ENCODE measurements at places on chromosomes 12 and 14.
A peak's percentile ranks its signal among the peaks of the same experiment; 100 is the strongest.

DNA sequence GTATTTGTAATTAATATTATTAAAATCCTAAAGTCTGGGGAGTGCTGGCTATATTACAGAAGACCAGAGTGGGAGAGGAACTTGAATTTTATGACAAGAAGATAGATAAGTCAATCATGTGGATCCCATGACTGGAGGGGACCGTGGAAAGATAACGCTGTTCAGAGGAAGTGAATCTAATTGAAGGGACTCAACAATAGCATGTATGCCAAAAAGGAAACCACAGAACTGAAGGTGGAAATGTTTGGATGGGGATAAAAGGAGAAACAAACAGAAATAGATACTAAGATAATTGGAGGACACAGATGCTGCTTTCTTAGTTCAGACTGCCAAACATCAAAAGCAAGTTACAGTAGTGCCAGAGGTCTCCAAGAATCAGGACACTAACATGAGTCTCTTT is 21.1 kb downstream of the OR6J1 start:
- no peak for DNase-seq

GRCh38 chr14:52926953-52927352 is 23.9 kb downstream of the FERMT2 start:
- DNase-seq = no peak

- no peak for DNase-seq
Observed at GRCh38 chr14:94066089-94066676, 14.8 kb downstream of the DDX24 start.

DNA sequence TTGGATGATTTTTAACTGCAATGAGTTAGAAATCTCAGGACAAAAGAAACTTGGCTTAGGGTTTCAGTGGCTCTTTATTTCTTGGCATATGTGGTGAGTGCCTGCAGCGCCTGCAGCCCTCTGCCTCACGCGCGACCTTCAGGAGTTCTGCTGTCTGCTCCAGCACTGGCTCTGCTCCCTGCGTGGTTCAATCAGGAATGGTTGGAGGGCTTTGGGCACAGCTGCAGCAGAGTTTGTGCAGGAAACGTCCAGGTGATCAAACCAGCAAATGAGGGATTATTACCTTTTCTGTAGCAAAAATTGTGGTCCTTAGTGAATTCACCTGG is 19.8 kb downstream of the PPM1H start:
- no peak for DNase-seq

DNA sequence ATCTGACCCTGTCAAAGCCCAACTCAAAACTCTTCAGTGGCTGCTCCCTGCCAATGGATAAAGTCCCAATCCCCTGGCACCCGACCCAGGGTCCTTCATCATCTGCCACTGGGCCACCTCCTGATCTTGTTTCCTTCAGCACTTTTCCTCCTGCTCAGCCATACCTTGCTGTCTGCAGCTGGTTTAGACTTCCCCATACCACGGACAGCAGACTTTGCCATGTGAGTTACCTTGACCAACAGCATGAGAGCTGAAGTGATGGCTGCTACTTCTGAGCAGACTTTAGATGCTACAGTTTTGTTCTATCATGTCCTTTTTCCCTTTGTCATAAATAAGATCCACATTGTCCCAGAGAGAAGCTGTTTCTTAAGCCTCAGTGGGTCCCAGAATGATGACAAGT is 33.3 kb upstream of the STON2 start:
- DNase-seq = peak; percentile 18

DNA sequence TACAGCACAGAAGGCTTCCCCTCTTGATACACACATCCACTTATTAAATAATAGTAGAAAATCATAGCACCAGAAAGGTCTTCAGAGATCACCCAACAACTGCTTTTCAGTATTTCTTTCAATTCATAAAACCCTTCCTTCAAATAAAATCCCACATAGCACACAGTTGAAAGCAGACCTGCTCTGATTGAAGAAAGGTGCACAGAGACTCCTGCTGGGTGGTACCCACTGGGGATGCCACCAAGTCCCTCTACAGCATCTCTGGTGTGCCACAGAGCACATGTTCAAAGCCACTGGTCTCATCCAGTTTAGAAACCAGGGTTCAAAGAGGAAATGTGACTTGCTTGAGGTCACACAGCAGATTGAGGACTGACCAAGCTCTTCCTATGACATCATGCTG is 427.5 kb downstream of the BCL11B start:
- DNase-seq = no peak

DNA sequence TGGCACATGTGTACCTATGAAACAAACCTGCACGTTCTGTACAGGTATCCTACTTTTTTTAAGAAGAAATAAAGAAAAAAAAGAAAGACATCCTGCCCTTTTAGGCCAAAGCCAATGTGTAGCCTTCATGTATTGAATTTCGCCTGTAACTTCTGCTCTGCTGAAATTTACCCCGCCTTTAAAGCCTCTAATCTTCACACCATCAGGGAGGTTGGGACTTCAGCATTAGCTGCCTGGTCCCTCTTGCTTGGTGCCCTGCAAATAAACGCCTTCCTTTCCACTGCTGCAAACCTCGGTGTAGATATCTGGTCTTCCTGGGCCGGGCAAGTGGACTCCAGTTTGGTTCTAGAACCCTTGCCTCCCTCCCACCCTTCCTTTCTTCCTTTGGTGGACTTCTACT is 2.6 kb upstream of the KRT71 start:
- no peak for DNase-seq

DNA sequence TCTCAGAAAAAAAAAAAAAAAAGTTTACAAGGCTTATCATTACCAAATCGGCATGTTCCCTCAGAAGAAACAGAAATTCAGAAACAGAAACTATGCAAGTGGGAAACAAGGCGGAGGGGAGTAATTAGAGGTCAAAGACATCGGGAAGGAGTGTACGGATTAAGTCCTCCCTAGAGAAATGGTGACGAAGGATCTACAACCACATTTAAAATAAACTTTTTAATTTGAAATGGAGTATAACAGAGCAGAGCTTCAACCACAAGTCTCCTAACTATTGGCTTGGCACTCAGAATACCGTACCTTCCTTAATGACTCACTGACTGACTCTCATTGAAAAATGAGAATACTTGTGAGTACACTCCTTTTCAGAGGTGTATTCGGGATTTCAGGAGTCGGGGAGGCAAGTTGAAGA is 908 bp downstream of the ENTPD5 start:
- DNase-seq = no peak

DNA sequence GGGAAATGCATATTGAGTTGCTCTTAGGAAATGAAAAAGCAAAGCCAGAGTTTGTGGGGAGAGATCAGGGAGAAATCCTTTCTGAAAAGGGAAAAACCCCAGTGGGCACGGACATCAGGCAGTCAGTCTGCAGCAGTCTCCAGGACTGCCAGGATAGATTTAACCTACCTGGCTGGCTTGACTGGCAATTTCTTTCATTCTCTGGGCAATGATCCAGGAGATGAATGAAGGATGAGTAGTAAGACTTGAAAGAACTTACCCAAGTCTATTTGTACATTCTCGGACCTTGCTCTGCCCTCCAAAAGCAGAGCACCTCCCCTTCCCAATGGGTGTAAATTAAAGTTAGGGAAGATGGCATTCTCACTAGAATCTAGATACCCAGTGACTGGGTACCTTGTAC is 42.9 kb downstream of the CMAS start:
- no peak for DNase-seq

DNA sequence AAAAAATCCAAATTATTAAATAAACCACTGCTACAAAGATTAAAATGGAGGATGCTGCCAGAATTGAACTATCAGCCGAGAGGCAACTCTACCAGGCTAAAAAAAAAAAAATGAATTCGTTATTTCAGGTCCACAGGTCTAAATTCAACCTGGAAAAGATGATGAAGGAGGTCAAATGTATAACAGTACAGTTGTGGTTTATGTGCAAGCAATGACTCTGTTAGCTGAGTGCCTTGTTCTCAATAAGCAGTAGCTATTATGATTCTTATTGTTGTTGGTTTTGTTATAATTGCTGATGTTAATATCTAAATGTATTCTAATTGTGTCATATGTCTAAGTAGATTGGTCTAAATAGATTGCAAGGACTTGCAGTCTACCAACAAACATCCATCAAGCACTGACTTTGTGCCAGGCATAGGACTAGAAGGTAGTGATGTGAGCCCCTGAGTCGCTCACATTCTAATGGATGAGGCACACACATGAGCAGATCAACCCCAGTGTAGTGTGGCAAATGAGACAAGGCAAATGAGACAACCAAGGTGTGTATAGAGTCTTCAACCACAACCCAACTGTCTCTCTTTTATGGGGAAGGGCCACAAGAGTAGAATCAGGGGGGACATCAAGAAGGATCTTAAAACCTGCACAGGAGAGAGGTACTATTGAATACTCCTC is 77.0 kb upstream of the PLEKHG7 start:
- no peak for DNase-seq

DNA sequence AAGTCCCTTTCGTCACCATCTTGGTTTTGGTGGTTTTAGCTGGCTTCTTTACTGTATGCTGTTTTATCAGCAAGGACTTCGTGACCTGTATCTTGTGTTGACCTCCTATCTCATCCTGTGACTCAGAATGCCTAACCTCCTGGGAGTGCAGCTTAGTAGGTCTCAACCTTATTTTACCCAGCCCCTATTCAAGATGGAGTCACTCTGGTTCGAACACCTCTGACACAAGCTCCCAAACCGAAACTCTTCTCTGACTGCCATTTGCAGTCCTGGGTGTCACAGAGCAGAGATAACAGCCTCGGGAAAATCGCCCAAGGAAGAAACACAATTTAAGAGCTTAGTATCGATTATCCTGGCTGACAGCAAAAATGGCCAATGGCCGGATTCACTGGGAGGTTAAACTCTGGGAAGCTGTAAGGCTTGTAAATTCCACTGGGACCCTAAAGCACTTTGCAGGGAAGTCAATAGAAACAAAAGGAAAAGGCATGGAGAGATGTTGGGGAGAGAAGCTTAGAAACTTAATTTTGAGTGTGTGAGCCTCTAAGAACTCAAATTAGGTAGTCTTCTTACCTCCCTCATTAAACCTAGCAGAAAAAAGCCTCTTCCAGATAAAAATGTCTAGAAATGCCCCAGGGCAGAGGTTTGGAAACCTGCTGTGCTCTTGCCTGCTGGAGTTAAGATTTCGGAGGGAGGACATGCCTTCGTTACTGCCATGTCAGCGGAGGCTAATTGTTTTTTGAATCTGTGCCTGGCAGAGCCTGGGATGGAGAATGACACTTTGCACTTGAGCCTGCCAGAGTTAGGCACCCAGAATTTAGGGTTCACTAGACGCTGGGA is 56.5 kb upstream of the RPH3A start:
- no peak for DNase-seq

DNA sequence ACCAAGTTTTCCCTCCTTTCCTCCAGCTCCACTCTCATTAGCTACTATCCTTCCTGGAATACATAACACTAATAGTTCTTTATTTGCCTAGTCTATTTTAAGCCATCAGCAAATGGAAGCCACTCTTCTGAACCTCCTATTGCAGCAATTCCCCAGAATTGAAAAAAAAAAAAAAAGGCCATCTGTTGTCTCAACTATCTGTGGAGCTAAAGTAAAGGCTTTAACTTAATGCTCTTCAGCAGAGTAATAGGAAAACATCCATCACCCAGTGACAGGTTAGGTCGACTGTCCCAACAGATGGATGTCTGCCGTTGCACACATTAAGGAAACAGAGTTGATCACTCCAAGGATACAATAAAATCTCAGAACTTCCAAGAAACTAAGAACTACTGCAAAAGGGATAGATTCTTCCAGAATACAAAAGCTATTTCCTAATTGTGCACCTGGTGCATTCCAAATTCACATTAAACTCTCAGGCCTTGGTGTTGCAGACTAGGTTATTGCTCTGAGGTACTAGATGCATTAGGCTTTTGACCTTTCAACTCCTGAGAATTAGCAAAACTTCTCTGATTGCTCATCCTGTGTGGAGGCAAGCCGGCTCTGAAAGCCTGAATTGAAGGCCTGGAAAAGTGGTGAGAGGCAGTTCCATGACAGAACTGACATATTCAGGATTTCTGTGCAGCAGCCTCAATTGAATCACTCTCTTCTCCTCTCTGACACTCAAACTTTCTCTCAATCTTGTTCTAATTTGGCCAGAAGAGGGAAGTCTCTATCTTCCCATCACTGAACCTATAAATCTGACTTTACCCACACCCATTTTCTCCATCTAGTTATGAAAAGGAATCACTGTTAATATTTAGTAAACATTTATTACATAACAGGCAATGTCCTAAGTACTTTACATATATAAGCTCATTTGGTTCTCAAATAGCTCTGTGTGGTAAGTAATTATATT is 238.4 kb upstream of the HMGA2 start:
- no peak for DNase-seq

- peak; percentile 89 for DNase-seq
Observed at GRCh38 chr12:56257491-56258067, 605 bp downstream of the ANKRD52 start.

DNA sequence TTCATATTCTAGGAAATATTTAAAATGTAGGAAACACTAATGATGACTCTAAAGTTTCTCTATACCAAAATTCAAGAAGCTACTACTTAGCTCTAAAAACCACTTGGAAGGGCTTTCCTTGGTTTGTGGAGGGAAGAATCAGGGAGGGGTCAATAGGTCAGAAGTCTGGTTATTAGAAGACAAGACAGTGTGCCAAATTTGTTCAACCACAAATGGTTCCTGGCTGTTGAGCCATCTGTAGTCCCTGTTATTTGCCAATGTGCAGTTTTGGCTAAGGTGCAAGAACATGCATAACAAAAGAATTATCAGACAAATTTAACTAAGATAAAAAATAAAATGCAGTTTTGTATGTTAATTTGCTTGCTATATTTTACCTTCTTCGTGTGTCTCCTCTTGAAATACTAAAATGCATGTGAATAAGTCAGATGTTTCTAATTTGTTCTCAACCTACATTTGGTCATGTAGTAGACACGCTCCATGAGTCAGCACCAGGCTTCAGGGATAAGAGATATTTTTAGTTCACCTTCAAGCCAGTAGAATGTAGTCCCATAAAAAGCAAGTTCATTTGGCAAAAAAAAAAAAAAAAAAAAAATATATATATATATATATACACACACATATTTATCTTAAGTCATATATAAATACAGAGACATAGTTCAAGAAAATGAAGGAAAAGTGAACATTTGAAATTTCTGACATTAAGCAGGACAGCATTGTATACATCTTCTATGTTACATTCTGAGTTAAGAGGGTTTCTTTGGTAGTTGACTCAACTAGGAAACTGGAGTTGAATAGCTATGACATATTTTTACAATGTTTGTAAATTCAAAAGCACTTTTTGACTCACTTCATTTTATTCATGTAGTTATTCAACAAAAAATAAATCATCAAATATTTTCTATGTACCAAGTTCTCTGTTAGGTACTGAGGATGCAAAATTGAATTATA is 123.3 kb downstream of the KCNC2 start:
- no peak for DNase-seq

GRCh38 chr12:115158816-115159215 is 474.8 kb upstream of the TBX3 start:
- no peak for DNase-seq

All from iPS-NIHi11 (cell line).